ENCODE measurements at places on chromosomes 5 and 9.

- DNase-seq = no peak
Measured at GRCh38 chr5:151186538-151186937, 29.0 kb upstream of the ANXA6 start.

- no peak for DNase-seq
Measured at GRCh38 chr9:109238655-109239054, 71.6 kb upstream of the FRRS1L start.

GRCh38 chr9:25691786-25692185, 13.5 kb upstream of the TUSC1 start:
- DNase-seq = no peak

- DNase-seq = no peak
Measured at GRCh38 chr9:113995963-113996362, 82.1 kb downstream of the AMBP start.

- no peak for DNase-seq
Measured at GRCh38 chr9:111715471-111715870, 54.1 kb downstream of the GNG10 start.

- no peak for DNase-seq
Measured at GRCh38 chr9:112743216-112743836, 7.2 kb upstream of the SNX30 start.

DNA sequence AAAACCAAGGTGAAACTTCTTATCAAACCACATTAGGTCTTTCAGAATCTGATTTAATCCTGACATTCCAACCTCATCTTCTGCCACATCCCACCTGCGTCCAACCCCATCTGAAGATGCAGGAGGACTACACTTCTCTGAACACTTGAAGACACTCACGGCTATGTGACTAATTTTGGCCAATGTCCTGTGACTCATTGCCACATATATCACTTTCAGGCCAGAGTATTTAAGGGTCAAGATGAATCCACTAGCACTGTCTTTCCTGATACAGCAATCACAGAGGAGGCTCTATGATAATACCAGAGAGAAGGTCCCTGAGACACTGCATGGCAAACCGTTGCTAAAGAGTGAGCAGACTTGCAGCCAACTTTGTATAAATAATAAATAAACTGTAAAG, 323.4 kb downstream of the NR2F1-AS1 start:
- no peak for DNase-seq

DNA sequence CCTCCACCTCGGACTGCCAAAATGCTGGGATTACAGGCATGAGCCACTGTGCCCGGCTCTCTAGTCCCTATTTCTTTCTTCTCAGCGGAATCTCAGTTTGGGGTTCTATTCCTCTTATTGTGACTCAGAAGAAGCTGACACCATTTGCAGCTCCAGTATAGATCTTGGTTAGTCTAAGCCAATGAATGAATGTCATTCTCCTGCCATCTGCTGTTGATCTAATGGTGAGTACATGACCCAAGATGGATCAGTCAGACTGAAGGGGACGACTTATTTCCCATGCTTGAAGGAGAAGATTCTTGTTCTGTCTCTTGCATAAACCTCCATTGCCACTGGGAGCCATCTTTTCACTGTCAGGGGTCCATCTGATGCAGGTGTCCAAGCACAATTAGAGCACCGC, 76.0 kb upstream of the KLF9 start:
- no peak for DNase-seq

GRCh38 chr5:113040672-113041260, 64.2 kb downstream of the DCP2 start:
- no peak for DNase-seq
